Neural progenitor cell (in vitro differentiated cells): ENCODE measurements at places on chromosomes 7 and 10. TPM values are rescaled to one million over a fixed set of nuclear protein-coding genes. Genes with fewer than 3 reads are reported as not detected.

GRCh38 chr10:68231106-68231816, 652 bp downstream of the ATOH7 start:
- peak; percentile 92 for DNase-seq
- peaks cover 47% of the 10 kb centered on the region for H3K27me3 ChIP-seq
- H3K4me3 ChIP-seq = peak overlapping the region; percentile 57
- H3K36me3 ChIP-seq = no peaks in the 10 kb centered on the region

DNA sequence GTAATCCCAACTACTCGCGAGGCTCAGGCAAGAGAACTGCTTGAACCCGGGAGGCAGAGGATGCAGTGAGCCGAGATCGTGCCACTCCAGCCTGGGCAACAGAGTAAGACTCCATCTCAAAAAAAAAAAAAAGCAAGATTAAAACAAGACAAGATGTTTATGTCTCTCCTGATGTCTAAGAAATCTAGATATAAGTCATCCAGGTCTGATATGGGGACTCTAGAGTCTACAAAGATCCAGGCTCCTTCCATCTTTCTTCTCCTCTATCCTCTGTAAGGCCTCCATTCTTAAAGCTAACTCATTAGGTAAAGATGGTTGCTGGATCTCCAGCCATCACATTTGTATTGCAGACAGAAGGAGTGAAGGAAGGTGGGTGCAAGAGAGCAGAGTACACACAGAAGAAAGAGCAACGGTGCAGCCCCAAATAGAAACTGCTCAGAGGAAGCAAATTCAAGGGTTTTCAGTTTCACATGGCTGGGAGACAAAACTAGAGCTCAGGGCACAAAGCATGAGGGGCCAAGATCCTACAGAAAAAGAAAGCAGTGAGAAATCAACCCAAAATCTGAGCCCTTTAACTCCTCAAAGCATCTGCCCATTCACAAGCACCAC, 57.6 kb downstream of the USP6NL start:
- H3K4me3 ChIP-seq = no peak overlapping the region
- H3K27ac ChIP-seq = no peak overlapping the region
- H3K36me3 ChIP-seq = no peaks in the 10 kb centered on the region
- no peaks in the 10 kb centered on the region for H3K27me3 ChIP-seq
- no peaks in the 10 kb centered on the region for H3K4me1 ChIP-seq

DPP6 gene
- 0.39 and 0.90 TPM in 2 replicates for total RNA-seq

TMEM176B gene
- 0.54 and 1.1 TPM in 2 replicates for total RNA-seq

SPDYE8 gene
- not detected in 2 replicates for total RNA-seq

- no peaks in the 10 kb centered on the region for H3K36me3 ChIP-seq
- no peak for DNase-seq
- H3K4me1 ChIP-seq = no peaks in the 10 kb centered on the region
- H3K27ac ChIP-seq = no peak overlapping the region
- no peak overlapping the region for H3K4me3 ChIP-seq
Observed at GRCh38 chr7:106038289-106038688, 73.8 kb downstream of the SYPL1 start.

SPDYE11 gene
- not detected in 2 replicates for total RNA-seq

GRCh38 chr10:4057725-4058513, 272.9 kb upstream of the KLF6 start:
- no peak for DNase-seq
- no peaks in the 10 kb centered on the region for H3K36me3 ChIP-seq
- H3K27ac ChIP-seq = no peak overlapping the region
- no peak overlapping the region for H3K4me3 ChIP-seq
- no peaks in the 10 kb centered on the region for H3K4me1 ChIP-seq
- H3K27me3 ChIP-seq = no peaks in the 10 kb centered on the region

- H3K4me3 ChIP-seq = no peak overlapping the region
- DNase-seq = no peak
- H3K36me3 ChIP-seq = no peaks in the 10 kb centered on the region
- H3K4me1 ChIP-seq = peaks cover 6% of the 10 kb centered on the region
- H3K27me3 ChIP-seq = no peaks in the 10 kb centered on the region
Observed at GRCh38 chr10:124685261-124685660, 58.9 kb downstream of the FAM53B start.

CPA1 gene
- total RNA-seq = not detected in 2 replicates

TMEM229A gene
- 0.06 TPM in 1 of 2 replicates, not detected in the other for total RNA-seq

DNA sequence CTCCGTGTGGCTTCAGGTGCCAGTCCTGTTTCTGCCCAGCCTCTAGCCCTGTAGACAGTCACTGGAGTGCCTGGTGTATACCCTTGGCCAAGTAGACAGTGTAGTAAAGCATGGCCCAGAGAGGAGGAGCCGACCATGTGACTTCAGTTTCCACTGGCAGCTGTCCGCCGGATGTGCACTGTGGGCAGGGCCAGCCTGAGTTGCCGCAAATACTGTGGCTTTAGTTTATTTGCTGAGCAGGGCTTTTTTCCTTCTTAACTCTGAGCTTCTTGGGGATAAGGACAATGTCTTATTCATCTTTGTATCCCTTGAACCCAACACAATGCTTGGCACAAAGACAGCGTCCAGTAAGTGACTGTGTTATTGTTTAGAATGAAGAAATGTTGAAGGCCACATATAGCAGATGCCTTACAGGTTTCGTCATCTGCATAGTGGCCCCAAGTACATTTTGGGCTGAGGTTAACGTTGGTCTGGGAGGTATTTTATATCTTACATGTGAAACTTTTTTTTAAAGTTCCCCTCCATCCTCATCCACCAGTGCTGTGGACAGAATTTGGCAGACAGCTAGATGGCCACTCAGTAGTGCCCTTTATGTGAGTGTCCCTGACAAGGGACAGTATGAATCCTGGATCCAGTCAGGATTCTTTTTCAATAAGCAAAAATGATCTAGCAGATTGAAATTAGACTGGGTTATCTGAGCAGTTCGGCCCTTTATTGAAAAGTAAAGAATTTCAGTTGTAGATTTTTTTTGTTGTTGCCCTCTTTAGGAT, 40.6 kb downstream of the CYP17A1 start:
- peaks cover 10% of the 10 kb centered on the region for H3K4me1 ChIP-seq
- H3K27ac ChIP-seq = no peak overlapping the region
- no peak overlapping the region for H3K4me3 ChIP-seq
- H3K36me3 ChIP-seq = no peaks in the 10 kb centered on the region

PALD1 gene
- 9.6 and 20.4 TPM in 2 replicates for total RNA-seq

DNA sequence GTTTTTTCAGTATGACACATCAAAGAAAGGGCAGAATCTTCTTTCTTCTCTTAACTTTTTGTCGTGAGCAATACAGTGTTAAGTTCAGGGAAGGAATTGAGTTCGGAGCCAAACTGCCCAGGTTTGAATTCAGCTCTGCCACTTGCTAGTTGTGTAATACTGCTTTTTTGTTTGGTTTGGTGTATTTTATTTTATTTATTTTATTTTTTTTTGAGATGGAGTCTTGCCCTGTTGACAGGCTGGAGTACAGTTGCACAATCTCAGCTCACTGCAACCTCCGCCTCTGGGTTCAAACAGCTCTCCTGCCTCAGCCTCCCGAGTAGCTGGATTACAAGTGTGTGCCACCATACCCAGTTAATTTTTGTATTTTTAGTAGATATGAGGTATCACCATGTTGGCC, 539.8 kb upstream of the GALNT17 start:
- no peak for DNase-seq
- H3K4me1 ChIP-seq = peaks cover 41% of the 10 kb centered on the region
- H3K4me3 ChIP-seq = no peak overlapping the region
- no peak overlapping the region for H3K27ac ChIP-seq
- H3K27me3 ChIP-seq = peaks cover 50% of the 10 kb centered on the region

GRCh38 chr7:50507898-50508470, 57.2 kb downstream of the DDC start:
- no peak overlapping the region for H3K27ac ChIP-seq
- peak; percentile 11 for DNase-seq
- H3K4me3 ChIP-seq = no peak overlapping the region

GRCh38 chr7:137001041-137001440, 132.6 kb downstream of the CHRM2 start:
- H3K27ac ChIP-seq = no peak overlapping the region
- peaks cover 9% of the 10 kb centered on the region for H3K4me1 ChIP-seq
- no peak overlapping the region for H3K4me3 ChIP-seq
- no peaks in the 10 kb centered on the region for H3K27me3 ChIP-seq

- H3K27ac ChIP-seq = no peak overlapping the region
- H3K27me3 ChIP-seq = no peaks in the 10 kb centered on the region
- no peaks in the 10 kb centered on the region for H3K36me3 ChIP-seq
- H3K4me1 ChIP-seq = peaks cover 22% of the 10 kb centered on the region
- H3K4me3 ChIP-seq = no peak overlapping the region
Observed at GRCh38 chr7:36871863-36872262, 147.6 kb upstream of the AOAH start.

GNAT3 gene
- not detected in 2 replicates for total RNA-seq

GRCh38 chr10:123102673-123103072, 33.1 kb upstream of the HMX3 start:
- H3K27ac ChIP-seq = no peak overlapping the region
- H3K27me3 ChIP-seq = no peaks in the 10 kb centered on the region
- DNase-seq = no peak
- H3K36me3 ChIP-seq = no peaks in the 10 kb centered on the region

- no peaks in the 10 kb centered on the region for H3K36me3 ChIP-seq
- H3K27me3 ChIP-seq = no peaks in the 10 kb centered on the region
- DNase-seq = no peak
Observed at GRCh38 chr10:103748020-103748419, 107.4 kb downstream of the SH3PXD2A start.

HOXA10 gene
- not detected in 2 replicates for total RNA-seq

COBL gene
- 5.4 and 6.3 TPM in 2 replicates for total RNA-seq

- H3K4me1 ChIP-seq = no peaks in the 10 kb centered on the region
- DNase-seq = no peak
- H3K36me3 ChIP-seq = no peaks in the 10 kb centered on the region
- H3K27ac ChIP-seq = no peak overlapping the region
- no peaks in the 10 kb centered on the region for H3K27me3 ChIP-seq
Observed at GRCh38 chr7:89312551-89312950, 517.0 kb upstream of the TEX47 start.

FAS gene
- total RNA-seq = 9.2 and 11.1 TPM in 2 replicates

- no peak overlapping the region for H3K27ac ChIP-seq
- peak; percentile 63 for DNase-seq
- H3K27me3 ChIP-seq = no peaks in the 10 kb centered on the region
- H3K36me3 ChIP-seq = no peaks in the 10 kb centered on the region
- peaks cover 27% of the 10 kb centered on the region for H3K4me1 ChIP-seq
Observed at GRCh38 chr7:90701771-90702170, 105.7 kb downstream of the CDK14 start.

GRCh38 chr10:56646329-56647111, 285.5 kb upstream of the ZWINT start:
- peaks cover 12% of the 10 kb centered on the region for H3K4me1 ChIP-seq
- no peak overlapping the region for H3K4me3 ChIP-seq
- no peaks in the 10 kb centered on the region for H3K36me3 ChIP-seq
- no peak overlapping the region for H3K27ac ChIP-seq
- DNase-seq = peak; percentile 79

- peaks cover 64% of the 10 kb centered on the region for H3K27me3 ChIP-seq
- peaks cover 3% of the 10 kb centered on the region for H3K4me1 ChIP-seq
- peak overlapping the region; percentile 56 for H3K4me3 ChIP-seq
Observed at GRCh38 chr7:153887749-153888569, 164.2 kb upstream of the DPP6 start.

- no peaks in the 10 kb centered on the region for H3K36me3 ChIP-seq
- no peak overlapping the region for H3K27ac ChIP-seq
- no peak overlapping the region for H3K4me3 ChIP-seq
- H3K4me1 ChIP-seq = no peaks in the 10 kb centered on the region
Observed at GRCh38 chr7:620056-620455, 100.4 kb upstream of the PDGFA start.

GRCh38 chr10:116001262-116001857, 271.6 kb downstream of the GFRA1 start:
- peak; percentile 13 for DNase-seq
- no peaks in the 10 kb centered on the region for H3K36me3 ChIP-seq
- no peak overlapping the region for H3K4me3 ChIP-seq
- no peak overlapping the region for H3K27ac ChIP-seq
